ENCODE measurements at places on chromosomes 4 and X.

GRCh38 chrX:16112428-16112827 lies 10.9 kb upstream of the GRPR start:
- no peaks in the 10 kb centered on the region for H3K36me3 ChIP-seq
- no peaks in the 10 kb centered on the region for H3K4me1 ChIP-seq
- H3K27ac ChIP-seq = no peak overlapping the region
- H3K4me3 ChIP-seq = no peak overlapping the region
- DNase-seq = no peak

GRCh38 chr4:100895556-100896197 lies 377.9 kb upstream of the EMCN start:
- H3K27me3 ChIP-seq = peaks cover 2% of the 10 kb centered on the region
- H3K36me3 ChIP-seq = peaks cover 3% of the 10 kb centered on the region
- no peak for DNase-seq
- H3K4me3 ChIP-seq = peak overlapping the region; percentile 83

GRCh38 chrX:123648028-123648810 lies 84.6 kb downstream of the THOC2 start:
- H3K27me3 ChIP-seq = no peaks in the 10 kb centered on the region
- H3K36me3 ChIP-seq = peaks cover 21% of the 10 kb centered on the region
- no peak overlapping the region for H3K27ac ChIP-seq

GRCh38 chrX:94830717-94831116 lies 1156.7 kb downstream of the FAM133A start:
- no peak overlapping the region for H3K4me3 ChIP-seq
- H3K36me3 ChIP-seq = no peaks in the 10 kb centered on the region
- no peak overlapping the region for H3K27ac ChIP-seq
- no peak for DNase-seq

- no peak overlapping the region for H3K27ac ChIP-seq
- no peak for DNase-seq
- H3K4me3 ChIP-seq = no peak overlapping the region
- H3K27me3 ChIP-seq = no peaks in the 10 kb centered on the region
These were observed 75.8 kb downstream of the RS1 start for GRCh38 chrX:18596096-18596495.

DNA sequence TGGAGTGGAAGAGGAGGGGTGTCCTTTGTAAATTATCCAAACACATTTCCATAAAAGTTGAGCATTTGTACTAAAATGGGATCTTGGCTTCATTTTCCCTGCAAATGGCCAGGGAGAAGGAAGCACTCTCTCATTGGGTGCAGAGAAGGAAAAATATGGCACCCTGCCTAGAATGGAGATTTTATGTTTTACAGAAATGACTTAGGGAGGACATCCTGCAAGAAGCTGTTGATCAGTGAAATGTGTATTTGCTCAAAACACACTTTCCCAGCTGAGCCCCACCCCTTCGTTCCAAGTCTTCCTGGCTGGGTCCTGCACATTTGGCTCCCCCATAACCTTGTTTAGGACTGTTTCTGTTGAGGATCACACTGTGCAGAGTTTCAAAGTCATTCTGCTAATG lies 213.5 kb upstream of the TAPT1 start:
- no peak for DNase-seq
- no peak overlapping the region for H3K27ac ChIP-seq
- no peaks in the 10 kb centered on the region for H3K36me3 ChIP-seq
- no peaks in the 10 kb centered on the region for H3K27me3 ChIP-seq
- H3K4me1 ChIP-seq = no peaks in the 10 kb centered on the region
- H3K4me3 ChIP-seq = no peak overlapping the region

DNA sequence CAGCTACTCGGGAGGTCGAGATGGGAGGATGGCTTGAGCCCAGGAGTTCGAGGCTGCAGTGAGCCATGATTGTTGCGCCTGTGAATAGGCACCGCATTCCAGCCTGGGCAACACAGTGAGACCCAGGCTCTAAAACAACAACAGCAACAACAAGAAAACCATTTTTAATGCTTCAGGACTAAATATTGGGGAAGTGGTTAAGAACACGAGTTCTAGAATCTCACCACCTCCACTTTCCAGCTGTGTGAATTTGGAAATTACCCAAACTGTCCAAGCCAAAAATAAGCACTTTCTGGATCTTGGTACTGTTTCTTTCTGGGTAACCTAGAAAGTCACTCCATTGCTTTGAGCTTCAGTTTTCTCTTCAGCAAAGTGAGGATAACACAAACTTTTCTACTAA lies 63.2 kb downstream of the ADGRG2 start:
- H3K36me3 ChIP-seq = no peaks in the 10 kb centered on the region
- DNase-seq = no peak

- no peak overlapping the region for H3K27ac ChIP-seq
- no peak for DNase-seq
- no peak overlapping the region for H3K4me3 ChIP-seq
- H3K4me1 ChIP-seq = no peaks in the 10 kb centered on the region
- no peaks in the 10 kb centered on the region for H3K36me3 ChIP-seq
- no peaks in the 10 kb centered on the region for H3K27me3 ChIP-seq
These were observed 315.1 kb downstream of the STK32B start for GRCh38 chr4:5366421-5366820.

- H3K27me3 ChIP-seq = peaks cover 3% of the 10 kb centered on the region
- H3K4me3 ChIP-seq = no peak overlapping the region
- H3K36me3 ChIP-seq = no peaks in the 10 kb centered on the region
- no peak overlapping the region for H3K27ac ChIP-seq
These were observed 6.2 kb upstream of the ZCCHC13 start for GRCh38 chrX:74297766-74298165.

- H3K27ac ChIP-seq = no peak overlapping the region
- DNase-seq = no peak
- no peak overlapping the region for H3K4me3 ChIP-seq
- H3K4me1 ChIP-seq = no peaks in the 10 kb centered on the region
- no peaks in the 10 kb centered on the region for H3K36me3 ChIP-seq
These were observed 110.7 kb upstream of the GALNT7 start for GRCh38 chr4:173057901-173058300.

Measured in activated CD4-positive, alpha-beta T cell treated with anti-CD3 and anti-CD28 coated beads, Interleukin-2, amount 10 ng/mL, durations not matched to agents 24 days and 14 days (primary cell).